ENCODE measurements at places on chromosomes 3 and 15. TPM values are rescaled to one million over a fixed set of nuclear protein-coding genes. Genes with fewer than 3 reads are reported as not detected.

Gene ZPLD1
- not detected for total RNA-seq

Gene ACTC1
- not detected for total RNA-seq

Gene POLQ
- total RNA-seq = 0.28 TPM

Gene FILIP1L
- 0.11 TPM for total RNA-seq

Gene CRABP1
- total RNA-seq = not detected

Gene DGKG
- total RNA-seq = not detected

Gene GOLGA8S
- total RNA-seq = 0.22 TPM

Gene TNNC1
- total RNA-seq = 3.8 TPM

Gene ROBO1
- 3.2 TPM for total RNA-seq

Gene GCNT3
- not detected for total RNA-seq
